T1000 (cell line): ENCODE measurements at places on chromosomes 6 and 20.
A peak's percentile ranks its signal among the peaks of the same experiment; 100 is the strongest.

- peak; percentile 24 for DNase-seq
Measured at GRCh38 chr20:32789896-32790750, 27.9 kb downstream of the DNMT3B start.

DNA sequence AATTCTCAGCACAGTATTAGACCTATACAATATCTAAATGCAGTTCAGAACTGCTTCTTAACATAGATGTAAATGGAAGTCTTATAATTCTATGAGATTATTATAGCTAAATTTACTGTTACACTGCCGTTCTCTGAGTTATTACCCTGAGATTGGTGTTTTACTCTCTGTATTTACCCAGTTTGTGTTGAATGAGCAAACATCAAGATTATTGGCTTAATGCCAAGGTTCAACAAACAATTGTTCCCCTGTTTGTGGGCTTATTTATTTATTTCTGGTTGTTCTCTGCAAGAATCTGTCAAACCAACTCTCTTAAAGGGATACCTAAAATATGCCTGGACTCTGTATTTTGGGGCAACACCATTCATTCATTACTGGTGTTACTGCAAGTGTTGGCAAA, 5.2 kb upstream of the STMND1 start:
- DNase-seq = no peak

DNA sequence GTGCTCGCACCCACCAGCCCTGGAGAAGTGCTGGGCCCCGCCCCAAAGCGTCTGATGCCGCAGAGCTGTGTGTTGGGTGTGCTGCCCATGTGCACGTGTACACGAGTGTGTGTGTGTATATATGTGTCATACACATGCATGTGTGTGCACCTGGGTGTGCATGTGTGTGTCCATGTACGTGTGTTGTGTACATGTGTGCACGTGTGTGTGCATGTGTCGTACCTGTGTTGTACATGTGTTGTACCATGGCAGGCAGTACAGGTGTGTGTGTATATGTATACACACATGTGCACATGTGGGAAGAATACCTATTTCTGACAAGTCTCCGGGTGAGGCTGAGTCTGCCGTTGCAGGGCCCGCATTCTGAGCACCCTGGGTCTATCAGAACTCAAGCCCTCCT, 6.2 kb upstream of the MRGBP start:
- DNase-seq = no peak

DNA sequence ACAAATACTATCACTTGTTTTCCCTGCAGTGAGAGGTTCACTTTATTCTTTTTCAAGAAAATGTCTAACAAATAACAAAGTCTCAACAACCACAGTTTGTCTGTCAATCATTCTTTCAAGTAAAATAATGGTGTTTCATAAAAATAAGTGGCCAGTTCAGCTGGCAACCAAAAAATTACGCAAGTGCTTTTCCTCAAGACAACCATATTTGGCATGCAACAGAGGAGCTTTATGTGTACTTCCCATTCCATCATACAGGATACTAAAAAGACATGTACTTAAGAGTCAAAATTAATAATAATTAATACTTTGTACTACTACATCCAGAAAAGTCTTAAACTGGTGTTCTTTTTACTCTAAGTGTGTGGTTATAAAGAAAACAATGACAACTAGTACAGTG, 34.6 kb downstream of the ATG5 start:
- DNase-seq = no peak

GRCh38 chr20:942611-943010, 26.5 kb upstream of the ANGPT4 start:
- no peak for DNase-seq

- DNase-seq = no peak
Measured at GRCh38 chr6:35272005-35272404, 12.5 kb downstream of the ZNF76 start.

GRCh38 chr20:57594092-57594951, 25.9 kb downstream of the ZBP1 start:
- no peak for DNase-seq

- no peak for DNase-seq
Measured at GRCh38 chr20:34570859-34571306, 12.4 kb downstream of the MAP1LC3A start.

DNA sequence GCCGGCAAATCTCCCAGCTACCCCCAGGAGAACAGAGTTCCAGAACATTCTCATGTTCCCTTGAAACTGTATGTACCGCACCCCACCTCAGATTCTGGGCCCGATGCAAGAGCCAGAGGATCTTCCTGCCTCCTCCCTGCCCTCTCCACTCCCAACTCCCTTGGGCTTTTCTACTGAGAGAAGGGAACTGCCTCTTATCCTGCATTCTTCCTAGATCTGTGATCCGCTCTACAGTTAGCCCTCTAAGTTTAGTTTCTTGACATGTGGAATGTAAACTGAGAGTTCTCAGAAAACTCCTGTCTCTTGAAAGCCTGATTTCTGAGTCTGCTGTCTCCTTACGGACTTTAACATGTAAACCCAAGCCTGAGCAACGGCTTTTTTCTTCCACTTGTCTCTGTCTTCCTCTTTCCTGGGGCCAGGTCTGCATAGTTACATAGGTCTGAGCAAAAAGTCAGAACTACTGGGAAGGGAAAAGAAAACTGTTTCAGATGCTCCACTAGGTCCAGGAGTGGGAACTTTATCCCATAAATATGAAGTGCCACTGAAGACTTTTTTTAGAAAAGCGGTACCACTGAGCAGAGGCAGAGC, 86.5 kb upstream of the TNFAIP3 start:
- no peak for DNase-seq

GRCh38 chr20:362271-363254, 15.7 kb downstream of the NRSN2 start:
- DNase-seq = no peak

GRCh38 chr6:1657116-1657770, 47.5 kb downstream of the FOXC1 start:
- DNase-seq = no peak

DNA sequence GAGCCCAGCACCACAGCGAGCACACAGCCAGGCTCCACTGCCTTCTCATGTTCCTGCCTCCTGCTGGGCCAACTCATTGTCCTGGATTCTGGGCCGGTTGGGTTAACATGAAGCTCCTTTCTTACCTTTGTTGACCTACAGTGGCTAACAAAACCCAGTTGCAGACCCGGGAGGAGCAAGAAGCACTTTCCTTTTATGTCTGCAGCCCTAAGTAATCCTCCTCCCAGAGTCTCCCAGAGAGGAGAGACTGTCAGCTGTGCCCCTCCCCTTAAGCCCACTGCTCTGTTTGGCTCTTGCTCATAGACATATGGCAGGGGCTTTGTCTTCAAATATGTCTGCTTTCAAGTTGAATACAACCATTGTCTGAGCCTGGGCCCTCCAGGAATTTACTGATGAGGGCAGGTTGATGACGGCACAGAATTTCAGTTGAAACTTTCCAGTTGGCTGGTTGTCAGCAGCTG, 55.2 kb downstream of the PSMB1 start:
- DNase-seq = no peak

GRCh38 chr6:36227379-36228228, 31.1 kb downstream of the BRPF3 start:
- DNase-seq = no peak

DNA sequence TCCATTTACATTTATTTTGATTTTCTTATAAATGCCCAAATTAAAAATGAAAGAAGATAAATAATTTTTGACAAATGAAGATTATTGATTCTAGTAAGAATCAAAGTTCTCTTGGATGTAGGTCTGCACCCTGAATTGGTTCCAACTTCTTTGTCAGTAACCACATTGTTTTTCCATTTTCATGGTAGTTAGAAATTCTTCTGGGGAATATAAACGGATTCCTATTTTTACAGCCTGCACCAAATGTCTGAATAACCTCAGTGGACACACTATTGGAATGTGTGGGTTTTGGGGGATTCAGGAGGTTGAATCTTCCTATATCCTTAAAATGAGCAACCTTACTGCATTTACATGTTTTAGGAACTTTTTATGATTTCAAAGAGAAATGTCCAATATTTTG, 1085.3 kb upstream of the MAP3K7 start:
- DNase-seq = no peak

DNA sequence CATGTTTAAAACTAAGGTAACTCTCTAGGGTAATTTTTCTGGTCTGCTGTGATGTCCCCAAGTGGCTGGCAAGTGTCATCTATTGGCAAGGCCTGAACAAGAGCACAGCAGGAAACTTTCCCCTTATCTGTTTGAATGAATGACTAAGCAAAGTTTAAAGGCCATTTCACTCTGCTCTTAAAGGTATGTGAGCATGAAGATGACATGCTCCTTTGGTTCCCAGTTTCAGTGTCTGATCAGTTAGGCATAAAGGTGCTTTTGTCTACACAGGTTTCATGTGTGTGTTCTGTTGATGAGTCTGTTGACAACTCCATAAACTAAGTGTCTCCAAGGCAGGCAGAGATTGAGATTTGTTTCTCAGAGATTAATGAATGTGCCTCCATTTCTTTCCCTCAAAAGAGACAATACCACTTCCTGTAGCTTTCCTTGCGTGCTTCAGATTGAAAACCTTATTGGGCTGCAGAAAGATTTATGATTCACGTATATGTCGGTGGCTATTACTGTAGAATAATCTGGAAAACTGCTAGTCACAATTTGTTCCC, 83.9 kb downstream of the MAP3K7 start:
- no peak for DNase-seq

DNA sequence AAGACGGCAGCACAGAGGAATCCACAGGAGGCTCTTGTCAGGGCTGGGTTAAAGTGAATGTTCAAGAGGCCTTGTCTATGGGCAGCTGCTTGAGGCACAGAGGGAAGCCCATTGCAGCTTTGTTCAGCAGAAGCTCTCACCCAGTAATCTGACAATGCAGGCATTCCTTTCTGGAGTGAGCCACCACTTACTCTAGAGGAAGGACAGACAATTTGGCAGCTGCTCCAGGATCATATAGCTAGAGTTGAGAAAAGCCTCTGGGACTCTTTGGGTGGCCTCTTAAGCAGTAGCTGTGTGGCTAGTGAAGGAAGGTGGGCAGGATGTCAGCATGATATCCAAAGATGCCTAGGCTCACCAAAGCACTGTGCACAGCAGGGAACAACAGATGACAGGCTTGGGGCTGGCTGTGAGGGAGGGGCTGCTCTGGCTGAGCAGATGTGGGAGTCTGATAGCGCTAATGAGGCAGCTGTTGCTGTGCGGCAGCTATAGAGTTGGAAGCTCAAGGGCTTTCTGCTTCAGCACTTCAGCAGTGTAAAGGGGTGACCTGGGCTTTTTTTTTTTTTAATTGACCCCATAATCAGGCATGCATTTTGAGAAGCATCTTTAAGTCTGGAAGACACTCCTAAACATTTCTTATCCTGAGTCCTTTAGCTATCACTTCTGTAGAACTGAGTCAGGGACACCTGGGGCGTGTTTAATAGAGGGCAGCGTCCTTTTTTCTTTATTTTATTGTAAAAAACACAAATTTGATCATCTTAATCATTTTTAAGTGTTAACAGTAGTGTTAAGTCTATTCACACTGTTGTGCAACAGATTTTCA, 27.2 kb downstream of the CMTR1 start:
- DNase-seq = no peak

- DNase-seq = no peak
Measured at GRCh38 chr6:148389917-148390316, 47.3 kb downstream of the SASH1 start.

DNA sequence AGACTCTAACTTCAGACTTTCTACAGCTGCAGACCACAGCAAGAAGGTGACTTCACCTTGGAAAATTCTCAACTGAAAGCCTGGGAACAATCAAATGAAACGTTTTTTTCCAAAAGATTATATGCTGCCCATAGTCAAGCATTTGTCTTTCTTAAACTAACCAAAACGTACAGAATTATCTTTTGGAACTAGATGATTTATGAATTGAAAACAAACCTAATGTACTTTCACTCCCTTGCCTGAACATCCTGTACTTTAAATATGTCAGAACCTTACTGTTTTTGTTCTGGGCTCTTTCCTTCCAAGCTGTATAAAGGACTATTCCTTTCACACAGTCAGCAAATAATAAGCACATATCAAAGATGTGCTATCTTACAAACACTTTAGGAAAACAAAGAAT, 62.4 kb upstream of the TNFAIP3 start:
- DNase-seq = no peak

GRCh38 chr6:91653895-91654294, 1067.0 kb upstream of the MAP3K7 start:
- no peak for DNase-seq

DNA sequence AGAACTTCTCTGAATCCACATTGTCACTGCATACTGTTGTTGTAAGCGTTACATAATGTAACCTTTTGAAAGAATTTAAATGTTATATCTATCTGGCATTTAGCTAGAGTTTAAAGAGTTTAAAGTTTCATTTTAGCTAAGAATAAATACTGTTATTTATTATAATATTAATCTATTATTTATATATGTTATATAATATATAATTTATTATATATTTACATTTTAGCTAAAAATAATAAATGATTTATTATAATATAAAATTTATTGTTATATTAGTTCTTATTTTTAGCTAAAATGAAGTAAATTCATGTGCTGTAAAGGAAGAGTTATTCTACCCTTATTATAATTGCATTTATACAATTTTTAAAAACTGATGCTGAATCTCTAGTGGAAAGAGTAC, 255.4 kb upstream of the QKI start:
- DNase-seq = no peak

- no peak for DNase-seq
Measured at GRCh38 chr6:17688481-17688880, 18.2 kb downstream of the NUP153 start.

GRCh38 chr6:128379577-128379976, 140.8 kb downstream of the PTPRK start:
- no peak for DNase-seq

GRCh38 chr6:107386340-107386739, 73.0 kb downstream of the PDSS2 start:
- DNase-seq = no peak

GRCh38 chr20:31638816-31639215, 1.1 kb downstream of the COX4I2 start:
- no peak for DNase-seq

- DNase-seq = no peak
Measured at GRCh38 chr6:391559-392440, at the start of gene IRF4. TSS of gene IRF4 (plus strand) at chr6:391752. CDS start at chr6:393153, 1,401 bp downstream.

DNA sequence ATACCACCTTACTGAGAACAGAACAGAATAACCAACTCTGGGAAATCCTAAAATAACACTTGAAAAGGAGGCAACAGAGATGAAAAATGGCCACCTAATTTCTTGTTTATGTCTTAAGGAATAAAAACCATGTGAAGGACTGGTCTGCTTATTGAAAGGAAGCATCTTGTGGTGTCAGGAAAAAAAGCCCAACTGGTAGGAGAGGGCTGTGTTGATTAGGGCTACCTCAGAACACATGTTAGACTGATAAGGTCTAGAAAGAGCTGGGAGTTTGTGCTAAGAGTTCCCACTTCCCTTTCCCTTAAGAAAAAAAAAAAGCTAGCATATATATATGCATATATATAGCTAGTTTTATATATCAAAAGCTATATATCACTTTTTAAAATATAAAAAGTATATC, 425.3 kb upstream of the BTBD3 start:
- DNase-seq = no peak
